Skeletal muscle cell (primary cell): ENCODE measurements at places on chromosomes 12 and 14.

GRCh38 chr12:106248312-106248845 is 559 bp upstream of the CKAP4 start:
- peak; percentile 52 for DNase-seq

GRCh38 chr14:48390346-48390745 is 714.9 kb upstream of the MDGA2 start:
- no peak for DNase-seq

DNA sequence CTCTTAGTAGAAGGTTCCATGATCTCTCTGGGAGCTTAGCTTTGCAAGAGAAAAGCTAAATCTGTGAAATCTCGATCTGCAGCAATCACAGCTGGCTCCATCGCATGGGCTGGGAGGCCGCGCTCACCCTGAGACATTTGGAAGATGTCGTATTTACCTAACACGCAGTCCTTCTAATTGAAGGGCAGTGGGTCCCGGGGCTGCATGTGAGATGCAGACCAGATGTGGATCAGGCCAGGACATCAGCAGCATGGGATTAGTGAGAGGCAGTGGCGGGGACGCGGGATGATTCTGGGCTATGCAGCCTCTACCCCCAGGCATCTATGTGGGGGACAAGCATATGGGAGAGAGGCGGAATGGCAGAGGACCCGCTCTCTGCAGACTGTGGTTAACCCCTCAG is 312.4 kb upstream of the RTL1 start:
- DNase-seq = no peak

DNA sequence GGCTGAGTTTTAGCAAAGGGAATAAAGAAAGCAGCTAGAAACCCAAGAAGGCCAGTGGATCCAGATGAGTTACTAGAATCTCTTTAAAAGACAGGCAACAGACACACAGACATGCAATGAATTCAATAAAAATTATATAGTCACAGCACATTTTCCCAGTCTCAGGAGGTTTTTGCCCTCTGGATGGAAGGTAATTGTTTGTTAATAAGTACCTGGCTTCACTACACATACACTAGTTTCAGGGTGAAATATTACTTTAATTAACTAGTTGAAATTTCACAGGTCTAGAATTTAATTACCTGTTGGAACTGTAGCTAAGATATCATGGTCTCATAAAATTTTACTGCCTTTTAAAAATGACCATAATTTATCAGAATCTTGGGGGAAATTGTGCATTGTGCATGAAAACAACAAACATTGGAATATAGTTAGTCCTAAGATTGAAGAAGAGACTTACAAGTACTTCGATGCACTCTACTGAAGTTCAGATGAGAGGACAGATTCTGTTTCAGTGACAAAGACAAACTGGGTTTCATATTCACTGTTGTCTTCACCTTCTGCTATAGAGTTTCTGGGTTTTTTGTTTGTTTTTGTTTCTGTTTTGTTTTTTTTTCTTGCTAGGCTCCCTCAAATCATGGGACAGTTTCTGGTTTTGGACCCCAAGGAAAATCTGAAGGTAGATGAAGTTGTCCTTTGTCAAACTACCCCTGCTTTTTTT is 277.0 kb upstream of the GARIN6 start:
- no peak for DNase-seq

- DNase-seq = peak; percentile 64
Observed at GRCh38 chr12:124466216-124467128, 100.9 kb downstream of the NCOR2 start.

GRCh38 chr12:84730561-84731162 is 181.9 kb downstream of the SLC6A15 start:
- no peak for DNase-seq

DNA sequence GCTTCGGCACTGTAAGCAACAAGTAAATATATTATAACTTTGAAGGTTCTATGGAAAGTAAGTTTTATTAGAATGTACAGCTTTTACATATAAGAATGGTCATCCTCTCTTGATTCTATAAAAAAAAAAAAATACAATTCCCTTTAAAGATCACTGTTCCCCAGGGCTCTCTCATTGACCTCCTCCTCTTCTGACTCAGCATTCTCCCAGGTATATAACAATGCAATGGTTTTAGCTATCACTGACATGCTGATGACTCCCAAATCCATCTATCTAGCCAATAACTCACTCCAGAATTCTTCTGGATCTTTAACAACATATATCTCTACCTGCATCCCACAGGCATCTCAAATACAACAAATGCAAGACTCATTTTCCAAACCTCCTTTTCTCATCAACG is 62.7 kb downstream of the EEA1 start:
- DNase-seq = no peak

DNA sequence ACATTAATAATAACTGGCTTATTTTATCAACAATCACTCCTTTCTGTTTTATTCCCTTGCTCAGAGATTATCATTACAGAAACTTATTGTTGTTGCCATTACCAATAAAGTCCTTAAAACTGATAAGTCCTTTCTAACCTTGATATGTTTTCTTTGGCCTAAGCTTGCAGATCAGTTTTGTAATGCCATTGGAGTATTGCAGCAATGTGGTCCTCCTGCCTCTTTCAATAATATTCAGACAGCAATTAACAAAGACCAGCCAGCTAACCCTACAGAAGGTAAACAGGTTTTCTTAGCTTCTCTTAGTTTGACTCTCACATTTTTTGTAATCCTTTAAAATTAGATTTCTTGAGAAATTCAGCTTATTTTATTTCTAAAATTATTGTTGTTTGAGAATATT is 3.9 kb downstream of the MED21 start:
- DNase-seq = no peak

DNA sequence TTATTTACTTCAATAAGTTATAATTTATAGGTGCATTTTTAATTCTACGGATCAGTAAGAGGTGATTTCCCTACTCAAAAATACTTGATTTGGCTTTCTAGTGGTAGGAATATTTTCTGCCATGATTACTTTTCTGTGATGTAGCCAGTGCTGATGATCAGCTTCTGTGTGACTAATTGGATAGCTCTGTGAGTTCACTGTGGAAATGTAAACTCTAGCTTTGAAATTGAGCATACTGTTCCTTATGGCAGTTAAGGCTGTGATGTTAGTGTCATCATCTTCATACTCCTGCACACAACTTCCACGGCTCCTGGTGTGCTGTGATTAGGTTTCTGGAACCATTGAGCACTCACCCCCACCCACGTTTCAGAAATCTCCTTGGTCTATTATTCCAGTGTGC is 48.2 kb downstream of the PLEKHA5 start:
- no peak for DNase-seq

DNA sequence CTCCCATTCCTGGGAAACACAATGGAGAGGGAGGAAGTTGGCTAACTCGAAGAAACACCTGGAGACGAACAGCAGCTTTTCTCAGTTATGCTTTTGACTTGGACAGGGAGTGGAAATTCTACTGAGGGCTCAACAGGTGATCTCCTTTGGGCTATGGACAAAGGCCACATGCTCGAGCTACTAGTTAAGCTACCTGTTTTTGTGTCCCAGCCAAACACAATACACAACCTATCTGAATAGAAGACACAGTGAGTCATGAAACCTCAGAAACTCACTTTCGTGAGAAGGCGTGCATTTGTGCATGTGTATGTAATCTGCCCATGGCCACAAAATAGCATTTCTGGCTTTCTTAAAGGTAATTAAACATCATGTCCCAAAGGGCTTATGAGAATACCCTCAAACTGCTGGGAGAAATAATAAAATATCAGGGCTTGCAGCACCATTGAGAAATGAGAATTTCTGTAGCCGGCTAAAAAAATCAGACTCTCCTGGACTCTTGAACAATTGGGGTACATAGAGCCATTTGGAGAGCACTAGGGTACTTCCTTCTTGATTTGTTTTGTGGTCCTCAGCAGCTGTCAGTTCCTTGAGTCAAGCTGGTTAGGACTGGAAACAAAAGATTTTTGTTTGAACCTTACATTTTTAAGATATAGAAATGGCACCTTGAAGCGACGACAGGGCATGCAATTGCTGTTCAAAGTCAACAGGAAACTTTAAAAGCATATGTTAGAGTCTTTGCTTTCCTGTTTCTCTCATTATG is 85.5 kb upstream of the PTHLH start:
- DNase-seq = no peak

DNA sequence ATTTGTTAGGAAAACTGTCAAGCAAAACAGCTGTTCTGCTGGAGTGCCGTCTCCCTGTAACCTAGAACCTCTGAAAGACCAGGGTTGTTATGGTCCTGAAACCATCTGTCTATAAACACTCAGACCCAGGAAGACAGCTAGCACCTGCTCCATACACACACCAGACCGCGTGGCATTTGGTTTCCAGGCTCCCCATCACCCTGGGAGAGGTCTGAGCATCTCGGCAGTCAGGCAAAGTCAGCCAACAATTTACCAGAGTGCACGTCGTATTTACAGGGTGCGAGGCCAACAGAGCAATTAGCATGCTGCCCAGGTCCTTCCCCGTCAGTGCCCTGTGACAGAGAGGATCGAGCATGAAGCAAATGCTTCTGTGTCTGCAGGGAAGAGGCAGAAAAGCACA is 272.5 kb downstream of the SLC15A4 start:
- no peak for DNase-seq

DNA sequence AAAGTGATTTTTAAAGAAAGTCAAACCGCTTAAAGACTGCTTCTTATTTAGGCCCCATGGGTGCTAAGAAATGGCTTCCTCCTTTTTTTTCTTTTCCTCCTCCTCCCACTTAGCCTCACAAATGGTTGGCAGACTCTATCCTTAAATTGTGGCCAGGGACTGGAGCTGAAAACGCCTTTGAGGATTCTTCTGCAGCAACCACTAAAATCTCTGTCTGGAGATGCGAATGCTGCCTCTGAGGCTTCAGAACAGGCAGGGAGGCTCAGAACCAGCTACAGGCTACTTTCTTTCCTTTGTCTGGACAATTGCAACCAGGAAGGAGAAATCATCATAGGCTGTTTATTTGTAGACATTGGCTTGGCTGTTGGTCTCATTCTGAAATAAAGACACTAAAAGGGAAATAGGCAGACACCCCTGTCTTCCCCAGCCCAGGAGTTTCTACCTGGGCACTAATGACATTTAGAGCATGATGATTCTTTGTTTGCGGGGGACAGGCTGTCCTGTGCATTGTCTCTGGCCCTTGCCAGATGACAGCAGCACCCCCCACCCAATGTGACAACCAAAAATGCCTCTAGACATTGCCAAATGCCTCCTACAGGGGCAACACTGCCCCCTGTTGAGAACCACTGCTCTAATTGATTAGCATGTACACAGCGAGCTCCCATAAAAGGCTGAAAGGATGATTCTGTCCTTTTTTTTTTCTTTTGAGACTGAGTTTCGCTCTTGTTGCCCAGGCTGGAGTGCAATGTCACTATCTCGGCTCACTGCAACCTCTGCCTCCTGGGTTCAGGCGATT is 50.3 kb downstream of the MAP1LC3B2 start:
- DNase-seq = no peak

DNA sequence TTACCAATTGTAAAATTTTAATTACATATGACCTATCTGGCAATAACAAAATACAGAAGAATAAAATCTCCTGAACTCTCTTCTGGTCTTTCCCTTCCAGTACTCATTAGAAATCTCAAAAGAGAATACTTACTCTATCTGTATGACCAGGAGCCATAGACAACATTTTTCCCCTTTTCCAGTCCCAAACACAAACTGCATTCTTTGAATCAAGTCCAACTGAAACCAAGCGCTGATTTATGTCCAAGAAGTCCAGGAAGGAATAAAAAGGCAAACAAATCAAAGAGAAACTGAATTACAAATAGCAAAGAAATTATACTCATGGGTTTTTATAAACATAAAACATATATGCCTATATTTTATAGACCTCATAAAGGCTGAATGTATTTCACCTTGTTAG is 46.7 kb downstream of the EML5 start:
- no peak for DNase-seq

GRCh38 chr12:104006929-104007328 is 41.3 kb downstream of the TDG start:
- peak; percentile 45 for DNase-seq

GRCh38 chr12:122965321-122965751 is 927 bp downstream of the ABCB9 start:
- no peak for DNase-seq

DNA sequence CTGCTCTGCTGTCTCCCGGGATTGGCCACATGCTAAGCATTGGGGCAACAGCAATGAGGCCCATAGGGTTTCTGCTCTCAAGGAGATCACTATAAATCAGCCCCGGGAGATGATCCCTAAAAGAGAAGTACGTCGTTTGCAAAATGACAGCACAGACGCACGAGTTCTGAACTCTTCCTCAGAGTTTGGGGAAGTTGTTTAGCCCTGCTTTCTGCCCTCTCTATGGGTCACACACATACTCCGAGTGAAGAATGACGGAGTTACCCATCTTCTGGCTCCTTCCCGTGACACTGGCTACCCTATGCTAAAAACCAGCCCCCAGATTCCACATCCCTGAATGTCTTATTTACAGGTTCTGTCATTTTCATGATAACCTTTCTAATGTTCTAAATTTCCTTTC is 258.0 kb upstream of the PLEKHG7 start:
- no peak for DNase-seq

GRCh38 chr12:51269174-51270066 is 795 bp downstream of the SMAGP start:
- no peak for DNase-seq

DNA sequence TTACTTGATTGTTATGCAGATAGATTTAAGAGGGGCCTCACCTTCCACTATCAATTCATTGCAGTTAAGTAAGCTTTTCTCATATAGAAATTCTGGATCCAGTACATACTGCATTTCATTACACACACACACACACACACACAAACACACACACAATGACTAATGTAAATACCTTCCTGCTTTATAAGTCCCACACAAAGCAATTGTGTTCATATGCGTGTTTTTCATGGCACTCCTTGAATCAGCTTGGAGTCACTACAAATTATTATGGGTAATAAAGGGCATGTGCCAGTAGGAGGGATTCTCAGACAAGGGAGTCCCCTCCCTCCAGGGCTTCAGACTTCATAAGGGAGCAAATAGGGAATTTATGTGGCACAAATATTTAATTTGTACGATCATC is 4.5 kb downstream of the MIPOL1 start:
- DNase-seq = no peak

GRCh38 chr14:92693998-92694795 is 54.2 kb downstream of the LGMN start:
- DNase-seq = no peak

- DNase-seq = no peak
Observed at GRCh38 chr12:71400481-71400880, 39.1 kb upstream of the LGR5 start.

- no peak for DNase-seq
Observed at GRCh38 chr14:57982804-57983634, 117.1 kb upstream of the SLC35F4 start.

DNA sequence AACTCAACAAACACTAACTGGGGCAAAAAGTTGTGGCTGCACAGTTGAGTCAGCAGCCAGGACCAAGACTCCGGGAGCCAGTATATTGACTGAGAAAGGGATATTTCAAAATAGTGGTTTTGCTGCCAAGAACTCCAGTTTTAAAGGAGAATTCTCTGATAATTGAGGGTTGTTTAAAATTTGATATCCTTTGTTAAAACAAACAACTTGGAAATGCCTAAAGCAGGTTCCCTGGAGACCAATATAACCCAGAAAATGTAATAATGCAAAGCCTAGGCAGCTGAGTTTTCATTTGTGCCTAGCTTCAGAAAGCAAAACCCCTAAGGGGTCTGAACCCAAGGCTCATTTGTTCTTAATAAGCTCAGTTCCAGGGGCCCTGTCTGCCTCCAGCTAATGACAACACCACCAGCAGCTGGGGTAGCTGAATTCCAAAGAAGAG is 311.7 kb upstream of the CCDC196 start:
- peak; percentile 6 for DNase-seq
